ENCODE measurements at places on chromosomes 5 and 9.

DNA sequence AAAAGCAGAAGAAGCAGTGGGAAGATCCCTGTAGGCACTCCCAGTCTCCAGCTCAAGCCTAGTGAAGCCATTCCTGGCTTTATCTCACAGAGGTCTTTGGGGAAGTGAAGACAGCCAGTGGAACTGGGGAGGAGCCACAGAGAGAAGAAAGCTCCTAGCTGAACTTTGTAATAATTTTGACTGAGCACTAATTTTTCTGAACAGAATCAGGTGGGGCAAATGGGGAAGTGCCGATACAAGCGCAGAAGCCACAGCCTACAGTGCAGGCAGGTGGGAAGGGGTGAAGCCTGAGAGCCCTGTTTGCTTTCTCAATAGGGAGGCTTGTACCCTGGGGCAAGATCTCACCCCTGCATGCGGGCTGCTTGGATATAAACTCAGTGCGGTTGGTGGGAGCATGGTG lies 48.4 kb upstream of the SNAPC3 start:
- DNase-seq: no peak

DNA sequence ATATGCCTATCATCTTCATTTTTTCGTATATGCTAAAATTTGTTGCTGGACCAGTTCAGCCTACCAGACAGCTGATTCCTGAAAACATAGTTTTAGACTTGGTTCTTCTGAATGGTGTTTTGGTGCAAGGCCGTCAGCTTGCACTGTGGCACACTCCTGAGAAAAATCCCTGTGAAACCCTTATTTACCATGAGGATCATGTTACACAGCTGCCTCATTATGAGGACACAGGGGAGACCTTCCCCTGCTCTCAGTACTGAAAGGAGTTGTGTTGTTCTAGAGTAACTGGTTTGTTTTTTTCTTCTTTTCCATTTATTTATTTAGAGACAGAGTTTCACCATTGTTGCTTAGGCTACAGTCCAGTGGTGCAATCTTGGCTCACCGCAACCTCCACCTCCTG lies 37.6 kb downstream of the MAST4 start:
- DNase-seq: no peak

DNA sequence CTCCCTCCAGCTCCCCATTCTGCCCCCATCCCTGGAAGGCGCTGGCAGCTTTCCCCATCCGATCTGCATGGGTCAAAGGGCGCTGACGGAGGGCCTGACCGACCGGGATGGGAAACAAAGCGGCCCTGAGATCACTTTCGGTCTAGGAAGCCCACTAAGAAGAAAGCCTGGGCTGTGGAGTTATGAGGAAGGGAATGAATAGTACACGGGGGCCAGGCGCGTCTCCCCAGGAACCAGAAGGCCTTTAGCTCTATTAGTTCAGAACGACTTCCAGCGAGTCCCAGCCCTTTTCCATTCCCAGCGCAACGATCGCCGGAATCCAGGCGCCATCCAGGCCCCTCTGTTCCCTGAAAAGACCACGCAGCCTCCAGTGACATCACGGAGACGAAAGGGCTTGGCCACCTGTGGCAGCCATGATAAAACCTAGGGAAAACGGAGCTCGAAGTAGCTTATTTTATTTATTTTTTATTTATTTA lies 70.1 kb upstream of the CCDC180 start:
- DNase-seq: no peak

DNA sequence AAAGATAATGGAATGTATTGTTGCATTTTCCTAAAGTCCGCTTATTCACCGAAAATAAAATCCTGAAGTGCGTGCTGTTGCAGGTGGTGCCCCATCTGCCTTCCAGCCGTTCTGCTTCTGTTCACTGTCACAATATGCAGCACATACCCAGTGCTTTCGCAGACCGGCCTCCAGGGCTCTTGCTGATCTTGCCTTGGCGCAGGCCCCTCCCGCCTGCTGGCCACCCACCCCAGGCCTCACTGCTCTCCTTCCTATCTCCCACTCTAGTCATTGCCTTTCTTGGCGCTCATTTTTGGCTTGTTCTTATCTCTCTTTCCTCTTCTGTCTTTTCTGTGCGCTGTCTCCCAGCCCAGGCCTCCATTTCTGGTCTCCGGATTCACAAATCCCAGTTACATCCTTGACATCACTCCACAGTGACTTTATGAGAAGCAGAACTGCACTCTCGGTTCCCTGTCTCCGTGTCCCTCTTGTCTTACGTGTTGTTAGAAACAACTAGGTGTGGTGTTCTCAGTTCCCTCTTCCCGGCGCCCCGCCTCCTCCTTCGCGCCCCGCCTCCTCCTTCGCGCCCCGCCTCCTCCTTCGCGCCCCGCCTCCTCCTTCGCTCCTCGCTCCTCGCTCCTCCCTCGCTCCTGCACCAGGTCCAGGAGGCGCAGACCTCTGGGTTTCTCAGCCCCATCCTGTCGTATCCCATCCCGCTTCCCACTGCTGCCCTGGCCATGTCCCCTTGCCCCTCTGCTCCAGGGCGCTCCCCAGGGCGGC lies 201.7 kb upstream of the OTULINL start:
- no peak for DNase-seq

GRCh38 chr9:92663951-92664350 lies 6.0 kb downstream of the IPPK start:
- DNase-seq: no peak

GRCh38 chr5:173455599-173455957 lies 127.4 kb upstream of the STC2 start:
- no peak for DNase-seq

GRCh38 chr5:37133939-37134338 lies 115.2 kb downstream of the CPLANE1 start:
- no peak for DNase-seq

GRCh38 chr5:93616538-93617174 lies 33.6 kb downstream of the NR2F1 start:
- DNase-seq: no peak

Data from cerebellar cortex (tissue), 1 donor.